ENCODE measurements at places on chromosomes 5 and 9.

- DNase-seq, result no peak
These were observed 551.9 kb downstream of the PRELID2 start for GRCh38 chr5:145283141-145283810.

DNA sequence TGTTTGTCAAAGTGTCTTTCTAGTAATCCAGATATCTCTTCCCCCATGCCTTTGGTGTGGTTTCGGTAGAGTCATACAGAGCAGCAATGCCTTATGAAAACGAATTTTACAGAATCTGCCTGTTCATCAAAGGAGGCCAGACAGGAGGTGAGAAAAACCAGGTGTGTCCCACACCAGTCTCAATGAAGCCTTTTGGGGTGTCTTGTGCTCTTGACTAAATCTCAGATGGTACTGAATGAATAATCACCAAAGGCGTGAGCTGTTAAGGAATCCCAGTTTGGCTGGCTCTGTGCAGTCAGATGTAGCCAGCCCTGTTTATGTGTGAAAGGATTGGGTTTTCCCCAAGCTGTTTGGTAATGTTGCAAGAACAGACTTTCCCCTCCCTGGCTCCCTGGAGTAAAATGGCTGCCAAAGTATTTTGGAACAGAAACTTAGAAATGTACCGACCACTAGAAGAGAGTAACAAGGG lies 70.8 kb upstream of the CDKN2B start:
- DNase-seq, result peak; percentile 83

- DNase-seq, result peak; percentile 2
These were observed 15.4 kb downstream of the CCL28 start for GRCh38 chr5:43396762-43397304.

DNA sequence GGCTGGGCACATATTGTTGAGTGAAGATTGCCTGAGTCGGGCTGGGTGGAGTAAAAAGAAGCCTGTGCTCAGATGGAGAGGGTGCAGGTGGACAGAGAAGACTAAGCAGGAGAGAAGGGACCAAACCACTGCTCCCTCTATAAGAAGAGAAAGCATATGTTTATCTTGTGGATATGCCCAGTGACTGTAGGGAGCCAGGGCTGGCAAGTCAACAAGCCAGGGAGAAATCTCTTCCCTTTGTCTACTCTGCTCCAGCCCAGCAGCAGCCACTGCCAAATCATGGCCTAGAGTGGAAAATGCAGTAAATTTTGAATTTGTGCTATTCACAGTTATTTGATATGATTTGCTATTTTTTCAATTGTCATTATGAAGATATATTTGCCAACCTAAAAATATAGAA lies 33.2 kb upstream of the TRIM36 start:
- DNase-seq, result no peak

GRCh38 chr5:176902102-176902814 lies 3.1 kb upstream of the HK3 start:
- DNase-seq, result no peak

GRCh38 chr5:88875341-88876234 lies 7.4 kb downstream of the MEF2C start:
- no peak for DNase-seq

- peak; percentile 29 for DNase-seq
These were observed 46.1 kb downstream of the S1PR3 start for GRCh38 chr9:89037346-89037745.

GRCh38 chr5:8905021-8905420 lies 640.9 kb downstream of the SEMA5A start:
- peak; percentile 57 for DNase-seq

- DNase-seq, result no peak
These were observed 89.0 kb downstream of the ERBIN start for GRCh38 chr5:66015196-66015960.

DNA sequence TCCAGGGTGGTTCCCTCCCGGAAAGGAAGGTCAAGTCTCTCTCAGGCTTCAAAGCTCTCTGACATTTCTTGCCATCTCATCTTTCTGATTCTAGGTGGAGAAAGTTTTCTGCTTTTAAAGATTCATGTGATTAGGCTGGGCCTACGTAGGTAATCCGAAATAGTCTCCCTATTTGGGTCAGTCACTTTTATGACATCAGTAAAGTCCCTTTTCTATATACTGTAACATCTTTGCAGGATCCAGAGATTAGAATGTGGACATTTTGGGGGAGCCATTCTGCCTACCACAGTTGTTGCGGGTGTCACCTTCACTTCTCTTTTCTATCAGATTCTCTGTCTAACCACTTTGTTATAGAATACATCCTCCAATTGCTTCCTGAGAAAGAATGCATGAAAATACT lies 1.9 kb upstream of the RNF180 start:
- DNase-seq, result no peak

- no peak for DNase-seq
These were observed 186.6 kb downstream of the CRB2 start for GRCh38 chr9:123542435-123543225.

- DNase-seq, result no peak
These were observed 350.0 kb upstream of the SLC24A2 start for GRCh38 chr9:20138841-20139240.

- DNase-seq, result peak; percentile 56
These were observed 2.5 kb upstream of the TCF7 start for GRCh38 chr5:134111741-134112647.

DNA sequence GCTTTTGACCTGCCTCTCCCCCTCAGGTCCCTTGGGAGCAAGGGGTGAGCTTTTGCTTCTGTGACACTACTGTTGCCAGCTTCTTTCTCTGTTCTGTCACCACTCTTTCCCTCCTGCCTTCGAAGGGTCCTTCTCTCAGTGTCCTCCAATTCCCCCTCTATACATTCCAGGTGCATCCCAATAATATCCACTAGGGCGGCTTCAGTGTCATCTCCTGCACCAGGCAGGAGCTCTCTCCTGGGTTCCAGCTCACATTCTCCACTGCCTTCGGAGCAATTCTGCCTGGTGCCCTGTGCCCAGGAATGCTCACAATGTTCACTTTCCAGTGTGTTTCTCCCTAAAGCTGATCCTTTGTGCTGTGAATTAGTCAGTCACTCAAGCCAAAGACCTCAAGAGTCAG lies 83.9 kb upstream of the CXCL14 start:
- no peak for DNase-seq

GRCh38 chr9:130254747-130255630 lies 10.6 kb upstream of the HMCN2 start:
- no peak for DNase-seq

DNA sequence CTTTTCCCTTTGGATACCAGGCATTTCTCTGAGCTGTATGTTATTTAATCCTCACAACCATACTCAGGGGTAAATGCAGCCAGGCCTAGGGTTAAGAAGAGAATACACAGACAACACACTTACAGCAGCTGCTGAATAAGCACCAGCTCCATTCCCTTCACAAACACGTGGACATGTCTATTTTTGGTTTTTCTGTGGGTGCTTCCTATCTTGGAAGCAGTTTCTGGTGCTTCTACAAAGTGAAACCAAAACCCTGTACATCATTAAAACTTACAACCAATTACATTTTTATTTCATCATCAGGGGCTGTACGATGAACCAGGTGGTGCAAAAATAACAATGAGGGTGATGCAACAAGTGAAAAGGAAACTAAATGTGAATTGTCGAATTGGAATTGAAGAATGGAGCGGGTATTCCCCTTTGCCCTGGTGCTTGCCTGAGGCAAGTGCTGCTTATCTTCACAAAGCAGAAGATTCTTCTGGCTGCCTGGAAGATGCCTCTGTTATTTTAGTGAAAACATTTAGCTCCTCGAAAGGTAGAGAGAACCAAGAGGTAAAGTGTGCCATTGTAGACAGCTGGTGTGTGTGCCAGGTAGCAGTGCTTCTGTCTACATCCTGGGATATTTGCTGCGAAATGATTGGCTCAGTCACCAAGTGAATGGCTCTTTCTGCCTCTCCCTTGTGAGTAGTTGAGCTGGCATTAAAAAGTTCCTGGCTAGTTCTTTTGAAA lies 18.6 kb upstream of the IFNB1 start:
- peak; percentile 21 for DNase-seq

DNA sequence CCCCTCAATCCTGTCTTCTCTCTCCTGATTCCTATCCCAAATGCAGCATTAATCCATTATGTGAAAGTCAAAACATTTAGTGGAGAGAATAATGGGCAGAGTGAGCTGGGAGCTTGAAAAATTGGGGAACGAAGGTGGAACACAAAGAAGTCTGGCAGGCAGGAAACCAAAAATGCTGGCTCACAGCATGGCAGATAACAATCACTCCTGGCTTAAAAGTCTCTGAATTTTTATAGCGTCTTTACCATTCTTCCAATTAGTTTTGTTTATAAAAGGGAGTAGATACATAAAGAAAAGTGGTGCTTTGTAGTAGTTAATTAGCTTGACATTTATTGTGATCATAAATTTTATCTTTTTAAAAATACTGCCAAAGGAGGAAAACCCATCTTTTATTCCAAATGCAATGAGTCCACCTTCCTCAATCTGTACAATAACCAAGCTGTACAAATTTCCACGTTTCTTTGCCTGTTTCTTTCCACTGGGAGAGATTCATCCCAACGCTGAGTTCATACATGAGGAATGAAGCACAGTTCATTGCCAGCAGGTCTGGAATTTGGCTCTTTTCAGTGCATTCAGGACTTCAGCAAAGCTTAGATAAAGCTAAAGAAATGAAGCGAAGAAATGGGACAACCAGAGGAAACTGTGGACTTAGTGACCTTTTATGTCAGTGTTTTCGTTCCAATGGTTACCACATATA lies 174.7 kb downstream of the HMHB1 start:
- DNase-seq, result peak; percentile 92

DNA sequence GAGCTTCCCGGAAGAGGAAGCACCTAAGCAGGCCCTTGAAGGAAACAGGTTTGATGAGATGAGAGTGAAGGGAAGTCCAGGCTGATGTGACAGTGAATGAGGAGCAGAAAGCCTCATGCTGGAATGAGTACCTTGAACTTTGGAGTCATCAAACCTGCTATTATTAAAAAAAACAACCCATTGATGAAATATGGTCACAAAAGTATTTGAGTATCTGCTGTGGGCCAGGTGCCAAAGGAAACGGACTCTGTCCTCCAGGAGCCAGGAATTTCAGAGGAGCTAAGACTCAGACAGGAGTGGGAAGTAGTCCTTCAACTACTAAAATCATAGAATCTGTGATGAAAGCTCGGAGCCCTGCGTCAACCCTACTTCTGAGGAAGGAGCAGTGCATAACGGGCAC lies 11.9 kb downstream of the HAND1 start:
- no peak for DNase-seq

DNA sequence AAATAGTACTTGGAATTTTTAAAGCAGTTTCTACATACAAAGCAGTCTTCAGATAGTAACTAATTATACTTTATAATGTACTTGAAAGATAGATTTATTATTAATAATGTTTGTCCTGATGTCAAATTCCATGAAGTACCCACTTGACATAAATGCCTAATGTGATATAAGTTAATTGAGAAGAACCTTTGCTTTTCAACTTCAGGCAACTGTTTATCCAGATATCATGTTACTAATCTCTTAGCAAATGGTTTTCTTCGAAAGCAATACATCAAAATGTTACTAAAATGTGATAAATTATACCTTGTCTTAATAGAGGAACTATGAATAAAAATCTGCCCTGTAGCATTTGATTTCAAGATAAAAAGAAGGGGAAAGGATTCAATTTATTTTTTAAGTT lies 146.8 kb upstream of the FBXL17 start:
- DNase-seq, result no peak

DNA sequence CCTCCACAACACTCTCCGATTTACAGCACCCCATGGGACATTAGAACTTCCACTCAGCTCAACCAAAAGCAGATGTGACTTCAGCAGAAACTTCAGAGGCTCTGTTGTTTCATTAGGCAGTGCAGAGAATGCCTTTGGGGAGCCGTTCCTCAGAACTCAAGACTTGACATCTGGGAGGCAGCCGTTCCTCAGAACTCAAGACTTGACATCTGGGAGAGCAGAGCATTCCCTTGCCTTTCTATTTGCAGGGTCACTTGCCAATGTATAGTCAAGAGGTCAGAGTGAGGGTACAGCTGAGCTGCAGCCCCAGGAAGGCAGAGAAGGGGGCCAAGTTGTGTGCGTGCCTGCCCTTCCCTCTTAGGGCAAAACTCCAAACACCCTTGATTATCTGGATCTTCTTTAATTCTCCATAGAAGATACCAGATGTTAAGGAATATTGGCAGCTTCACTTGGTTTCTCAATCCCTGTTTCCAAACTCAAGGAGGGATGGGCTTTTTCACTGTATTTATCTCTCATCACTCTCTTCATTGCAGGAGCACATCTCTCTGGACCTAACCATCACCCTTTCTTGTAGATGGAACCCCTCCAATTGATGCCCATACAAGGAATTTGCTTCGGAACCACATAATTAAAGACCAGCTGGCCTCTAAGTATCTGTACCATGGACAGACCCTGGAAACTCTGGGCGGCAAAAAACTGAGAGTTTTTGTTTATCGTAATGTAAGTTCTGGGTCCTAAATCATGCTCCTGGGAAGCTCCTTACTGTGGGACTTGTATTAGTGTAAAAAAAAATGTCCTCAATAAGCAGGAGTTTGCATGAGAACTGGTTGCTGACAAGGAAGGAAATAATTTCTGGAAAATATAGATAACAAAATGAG lies 25.6 kb downstream of the TGFBI start:
- no peak for DNase-seq

DNA sequence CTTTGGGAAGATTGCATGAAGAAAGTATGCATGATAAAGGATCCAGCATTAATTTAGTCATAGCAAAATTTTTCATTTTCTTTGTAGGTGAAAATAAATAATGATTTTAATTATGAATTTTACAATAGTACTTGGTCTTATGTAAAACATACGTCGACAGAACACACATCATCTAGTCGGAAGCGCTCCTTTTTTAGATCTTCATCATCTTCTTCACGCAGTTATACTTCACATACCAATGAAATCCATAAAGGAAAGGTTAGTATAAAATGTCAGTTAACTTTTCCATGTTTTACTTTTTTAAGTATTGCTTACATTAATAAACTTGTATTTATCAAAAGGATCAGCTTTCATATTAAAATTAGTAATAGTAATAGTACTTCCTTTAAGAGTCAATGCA lies 35.8 kb downstream of the C7 start:
- DNase-seq, result no peak

DNA sequence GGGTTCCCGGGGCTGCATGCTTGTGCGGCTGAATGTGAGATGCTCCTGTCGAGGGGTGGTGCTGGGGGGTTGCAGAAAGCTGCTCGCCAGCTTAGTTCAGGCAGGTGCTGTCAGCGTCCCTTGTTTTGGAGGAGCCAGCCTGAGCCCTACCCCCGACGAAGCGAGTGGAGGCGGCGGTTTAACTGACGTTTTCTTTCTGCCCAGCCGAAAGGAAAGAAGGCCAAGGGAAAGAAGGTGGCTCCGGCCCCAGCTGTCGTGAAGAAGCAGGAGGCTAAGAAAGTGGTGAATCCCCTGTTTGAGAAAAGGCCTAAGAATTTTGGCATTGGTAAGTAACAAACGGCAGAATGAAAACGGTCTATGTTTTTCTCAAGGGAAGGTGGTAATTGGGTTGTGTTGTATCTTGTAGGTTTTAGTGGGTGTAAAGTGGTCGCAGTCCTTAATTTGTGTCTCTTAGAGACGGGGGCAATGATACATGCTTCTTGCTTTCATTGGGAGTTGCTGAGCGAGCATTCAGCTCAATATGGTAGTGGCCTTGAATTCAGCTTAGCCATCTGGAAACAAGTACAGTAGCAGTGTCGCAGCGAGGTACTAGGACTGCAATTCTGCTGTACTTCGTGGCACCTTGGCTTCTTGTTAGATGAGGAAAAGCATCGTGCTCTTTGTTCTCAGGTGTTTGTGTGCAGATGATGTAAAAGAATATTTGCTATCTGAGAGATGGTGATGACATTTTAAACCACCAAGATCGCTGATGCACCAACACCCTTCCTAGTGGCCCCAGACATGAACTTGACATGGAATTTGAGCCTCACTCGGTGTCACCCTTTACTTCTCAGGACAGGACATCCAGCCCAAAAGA lies 928 bp downstream of the RPL7A start:
- DNase-seq, result no peak

- no peak for DNase-seq
These were observed 407.5 kb downstream of the AGTPBP1 start for GRCh38 chr9:85334228-85334627.
